ENCODE measurements at places on chromosomes 7 and 10.

DNA sequence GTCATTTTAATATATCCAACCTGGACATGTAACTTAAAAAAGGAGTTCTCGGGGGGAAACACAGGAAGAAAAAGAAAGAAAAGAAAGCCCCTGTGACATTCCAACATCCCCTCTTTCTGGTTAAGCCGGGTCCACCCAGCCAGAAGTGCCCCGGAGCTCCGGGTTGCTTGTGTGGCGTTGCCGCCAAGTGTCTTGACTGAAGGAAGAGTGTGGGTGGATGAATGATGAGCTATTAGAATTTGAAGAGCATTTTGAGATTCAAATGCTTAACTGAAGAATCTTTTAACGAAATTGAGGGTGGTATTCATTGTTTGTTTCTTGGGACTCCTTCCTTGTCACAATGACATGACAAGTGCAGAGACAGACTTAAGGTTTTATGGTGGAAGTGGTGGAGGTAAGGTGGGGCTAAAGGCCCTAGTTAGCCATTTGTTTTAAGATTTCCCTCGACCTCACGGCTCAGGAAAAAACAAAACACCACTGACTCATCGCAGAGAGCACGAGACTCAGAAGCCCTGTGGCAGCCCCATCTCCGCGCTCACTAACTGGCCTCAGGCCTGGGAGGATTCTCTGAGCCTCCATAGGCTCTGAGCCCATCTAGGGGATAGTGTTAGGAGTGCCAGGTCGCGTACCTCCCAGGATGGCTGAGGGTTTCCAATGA is 1.8 kb upstream of the GLI3 start:
- DNase-seq = no peak

- no peak for DNase-seq
These were observed 109.8 kb upstream of the IL6 start for GRCh38 chr7:22617166-22617565.

DNA sequence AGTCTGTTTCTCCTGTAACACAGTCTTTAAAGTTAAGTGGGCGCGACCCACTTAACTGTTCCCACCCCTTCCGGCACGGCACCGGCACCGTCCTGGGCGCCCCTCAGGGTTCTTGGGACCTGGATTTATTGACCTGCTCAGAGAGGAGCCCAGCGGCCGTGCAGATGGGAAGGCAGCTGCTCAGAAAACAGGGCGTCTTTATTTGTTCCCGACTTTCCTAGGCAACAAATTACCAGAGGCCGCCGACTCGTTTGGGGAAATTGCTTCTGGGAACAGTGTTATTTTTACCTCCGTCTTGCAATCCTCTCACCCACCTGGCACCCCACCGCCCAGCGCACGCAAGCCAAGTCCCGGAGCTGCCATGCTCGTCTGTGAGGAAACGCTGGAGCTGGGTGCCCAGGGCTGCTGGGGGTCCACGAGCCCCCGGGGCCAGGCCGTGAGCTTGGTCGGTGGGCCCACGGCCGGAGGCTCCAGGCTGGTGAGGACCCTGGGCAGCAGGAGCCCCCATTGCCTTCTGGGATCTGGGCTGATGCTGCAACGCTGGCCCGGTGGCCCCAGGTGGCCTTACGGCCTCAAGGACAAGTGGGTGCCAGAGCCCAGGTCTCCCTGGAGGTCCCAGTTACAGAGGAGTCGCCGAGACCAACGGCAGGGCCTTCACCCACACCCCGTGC is 14.9 kb upstream of the ADGRA1 start:
- no peak for DNase-seq

GRCh38 chr7:131895541-131896164 is 339.2 kb upstream of the PODXL start:
- DNase-seq = no peak
